ENCODE measurements at places on chromosomes 4 and X.

- DNase-seq: no peak
These were observed 107.5 kb downstream of the STK32B start for GRCh38 chr4:5158825-5159224.

GRCh38 chrX:13418126-13419097 lies 98.6 kb upstream of the ATXN3L start:
- no peak for DNase-seq

DNA sequence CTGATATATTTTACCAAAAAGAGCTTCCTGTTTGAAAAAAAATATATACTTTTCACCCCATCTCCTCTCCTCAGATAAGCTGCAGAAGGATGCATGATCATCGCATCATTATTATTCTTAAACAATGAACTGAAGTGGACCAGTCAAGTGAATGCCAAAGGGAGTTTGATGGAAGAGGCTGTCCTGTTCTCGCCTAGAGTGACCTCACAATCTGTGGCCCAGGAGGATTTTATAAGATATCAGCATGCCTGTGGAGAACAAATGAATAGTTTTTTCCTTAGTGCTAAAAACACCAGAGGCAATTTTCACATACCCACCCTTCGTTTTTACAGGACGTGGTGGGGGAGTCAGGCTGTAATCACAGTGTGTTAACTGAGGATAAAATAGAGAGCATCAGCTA lies 112.7 kb downstream of the USP46 start:
- no peak for DNase-seq

- no peak for DNase-seq
These were observed 12.1 kb downstream of the SNX25 start for GRCh38 chr4:185221491-185221890.

DNA sequence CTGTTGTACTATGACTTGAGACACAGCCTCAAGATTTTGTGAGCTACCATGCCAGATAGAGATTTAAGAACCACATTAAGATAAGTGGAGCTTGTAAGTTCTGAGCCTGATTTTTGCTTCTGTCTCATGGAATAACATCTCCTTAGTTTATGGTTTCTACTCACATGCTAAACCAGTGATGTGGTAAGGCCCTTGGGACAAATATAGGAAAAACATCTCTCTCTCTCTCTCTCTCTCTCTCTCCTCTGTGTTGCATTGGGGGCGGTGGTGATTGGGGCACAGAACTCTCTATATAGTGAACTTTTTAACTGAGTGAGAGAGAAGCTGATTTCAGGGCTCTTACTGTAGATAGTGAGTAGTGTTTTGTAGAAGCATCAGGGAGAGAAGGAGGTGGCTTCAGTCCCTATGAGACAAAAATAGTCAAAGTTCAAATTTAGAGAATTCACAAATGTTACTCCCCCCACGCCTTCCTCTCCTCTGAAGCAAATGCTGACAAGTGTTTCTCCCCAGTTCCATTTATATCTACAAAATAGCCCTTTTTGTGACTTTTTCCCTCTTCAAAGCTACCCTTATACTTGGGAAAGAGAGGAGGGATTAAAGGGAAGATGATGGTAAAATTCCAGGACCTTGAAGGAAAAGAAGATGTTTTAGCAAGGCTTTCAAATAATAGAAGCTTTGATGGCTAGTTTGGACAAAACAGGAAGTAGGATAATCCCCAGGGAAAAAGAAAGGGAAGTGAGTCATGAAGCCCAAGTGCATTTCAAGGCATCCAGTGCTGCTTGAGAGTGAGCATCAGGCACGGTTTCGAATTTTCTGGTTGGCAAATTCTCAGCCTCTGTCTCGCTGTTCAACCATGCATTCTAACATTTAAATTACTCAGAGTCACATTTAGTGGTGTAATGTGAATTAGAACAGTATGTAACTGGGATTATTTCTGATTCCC lies 134.3 kb upstream of the AP1S2 start:
- no peak for DNase-seq

- no peak for DNase-seq
These were observed at the start of gene MAGEC1 for GRCh38 chrX:141903400-141904155. TSS of gene MAGEC1 (plus strand) at chrX:141903894. CDS start at chrX:141905073, 1,179 bp downstream.

DNA sequence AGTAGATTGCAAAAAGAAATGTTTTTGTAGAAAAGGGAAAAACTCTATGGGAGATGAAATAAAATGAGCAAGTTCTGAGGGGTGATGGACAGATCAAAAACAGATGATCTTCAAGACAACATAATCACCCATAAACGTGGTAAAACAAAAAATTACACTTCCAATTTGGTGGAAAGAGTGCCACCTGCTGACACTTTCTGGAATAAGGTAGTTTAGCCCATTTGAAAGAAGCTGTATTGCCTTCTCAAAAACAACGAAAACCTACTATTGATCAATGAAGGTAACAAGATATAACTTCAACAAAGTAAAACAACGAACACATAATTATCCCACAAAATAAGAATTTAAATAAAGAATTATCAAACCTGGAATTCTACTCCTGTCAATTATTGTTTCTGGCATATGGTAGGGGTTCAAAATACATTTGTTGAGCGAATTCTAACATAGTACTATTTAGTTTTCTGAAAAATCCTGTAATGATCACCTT lies 2.5 kb downstream of the COQ2 start:
- DNase-seq: peak; percentile 66

DNA sequence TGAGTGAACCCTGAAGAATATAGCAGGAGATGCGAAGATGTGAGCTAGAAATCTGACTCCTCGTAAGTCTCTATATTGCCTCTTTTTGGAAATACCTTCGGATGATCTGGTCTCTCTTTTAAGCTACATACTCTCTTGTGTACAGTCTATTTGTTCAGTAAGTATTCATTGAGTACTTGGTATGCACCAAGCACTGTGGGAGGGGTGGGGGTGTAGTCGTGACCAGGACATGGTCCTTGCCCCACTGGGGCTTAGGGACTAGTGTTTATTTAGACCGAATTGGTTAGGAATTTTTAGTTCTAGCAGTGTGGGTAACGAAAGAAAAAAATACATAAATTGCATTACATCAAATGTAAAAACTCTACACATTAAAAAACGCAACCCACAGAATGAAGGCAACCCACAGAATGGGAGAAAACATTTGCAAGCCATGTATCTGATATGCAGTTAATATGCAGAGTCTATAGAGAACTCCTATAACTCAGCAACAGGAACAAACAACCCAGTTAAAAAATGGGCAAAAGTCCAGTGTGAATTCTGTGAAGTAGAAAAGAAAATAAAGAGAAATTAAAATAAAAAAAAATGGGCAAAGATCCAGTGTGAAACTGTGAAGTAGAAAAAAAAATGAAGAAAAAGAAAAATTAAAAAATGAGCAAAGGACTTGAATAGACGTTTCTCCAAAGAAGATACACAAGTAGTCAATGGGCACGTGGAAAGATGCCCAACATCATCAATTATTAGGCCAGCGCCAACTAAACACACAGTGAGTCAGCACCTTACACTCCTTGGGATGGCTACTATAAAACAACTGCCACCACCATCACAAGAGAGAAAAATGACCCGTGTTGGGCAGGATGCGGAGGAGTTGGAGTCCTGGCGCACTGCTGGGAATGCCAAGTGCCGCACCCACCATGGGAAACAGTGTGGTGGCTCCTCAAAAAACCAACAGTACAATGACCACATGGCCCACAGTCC lies 43.8 kb downstream of the RGS12 start:
- no peak for DNase-seq

DNA sequence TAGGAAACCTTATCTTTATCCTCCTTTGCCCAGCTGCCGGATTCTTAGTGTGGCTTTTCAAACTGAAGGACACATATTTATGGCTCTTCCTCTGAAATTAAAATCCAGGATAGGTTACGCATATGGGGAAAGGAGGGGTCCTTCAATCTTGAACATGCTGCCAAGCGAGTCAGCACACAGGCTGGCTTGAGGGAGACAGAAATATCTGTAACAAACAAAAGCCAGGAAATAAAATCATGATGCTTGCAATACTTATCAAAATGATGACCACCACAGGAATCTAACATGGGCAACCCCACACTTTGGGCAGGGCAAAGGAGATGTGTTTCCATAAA lies 196.4 kb upstream of the LDB2 start:
- DNase-seq: no peak

DNA sequence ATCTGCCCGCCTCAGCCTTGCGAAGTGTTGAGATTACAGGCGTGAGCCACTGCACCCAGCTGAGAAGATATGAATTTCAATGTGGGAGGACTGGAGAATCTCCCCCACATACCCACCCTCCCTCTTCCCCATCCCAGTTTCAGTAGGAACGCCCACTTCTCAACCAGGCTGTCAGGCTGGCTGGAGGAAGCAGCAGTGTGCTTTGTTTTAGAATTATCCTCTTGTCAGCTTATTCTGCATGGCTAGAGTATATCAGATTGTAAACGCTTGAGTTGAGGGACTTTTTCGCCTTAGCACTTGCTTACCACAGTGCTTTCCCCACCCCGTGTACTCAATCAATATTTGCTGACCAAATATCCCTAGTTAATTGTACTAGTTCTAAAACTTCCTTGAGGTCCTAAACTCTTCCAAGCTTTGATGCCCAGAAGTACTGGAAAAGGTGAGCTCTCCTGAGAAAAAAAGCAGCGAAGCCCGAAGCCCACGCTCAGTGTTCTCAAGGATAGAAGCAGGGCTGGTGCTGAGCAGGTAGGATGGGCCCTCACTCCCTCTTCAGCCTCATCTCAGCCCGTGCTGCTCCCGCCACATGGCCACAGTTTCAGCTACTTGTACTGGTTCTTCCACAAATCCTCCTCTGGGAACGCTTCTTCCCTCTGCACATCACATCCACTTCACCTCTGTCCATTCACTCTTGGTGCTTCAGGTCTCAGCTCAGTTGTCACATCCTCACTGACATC lies 7.3 kb upstream of the ARHGAP10 start:
- DNase-seq: no peak

GRCh38 chr4:182492423-182492822 lies 249.2 kb downstream of the TENM3 start:
- DNase-seq: no peak

- DNase-seq: no peak
These were observed 126.5 kb downstream of the KIT start for GRCh38 chr4:54784161-54784671.

DNA sequence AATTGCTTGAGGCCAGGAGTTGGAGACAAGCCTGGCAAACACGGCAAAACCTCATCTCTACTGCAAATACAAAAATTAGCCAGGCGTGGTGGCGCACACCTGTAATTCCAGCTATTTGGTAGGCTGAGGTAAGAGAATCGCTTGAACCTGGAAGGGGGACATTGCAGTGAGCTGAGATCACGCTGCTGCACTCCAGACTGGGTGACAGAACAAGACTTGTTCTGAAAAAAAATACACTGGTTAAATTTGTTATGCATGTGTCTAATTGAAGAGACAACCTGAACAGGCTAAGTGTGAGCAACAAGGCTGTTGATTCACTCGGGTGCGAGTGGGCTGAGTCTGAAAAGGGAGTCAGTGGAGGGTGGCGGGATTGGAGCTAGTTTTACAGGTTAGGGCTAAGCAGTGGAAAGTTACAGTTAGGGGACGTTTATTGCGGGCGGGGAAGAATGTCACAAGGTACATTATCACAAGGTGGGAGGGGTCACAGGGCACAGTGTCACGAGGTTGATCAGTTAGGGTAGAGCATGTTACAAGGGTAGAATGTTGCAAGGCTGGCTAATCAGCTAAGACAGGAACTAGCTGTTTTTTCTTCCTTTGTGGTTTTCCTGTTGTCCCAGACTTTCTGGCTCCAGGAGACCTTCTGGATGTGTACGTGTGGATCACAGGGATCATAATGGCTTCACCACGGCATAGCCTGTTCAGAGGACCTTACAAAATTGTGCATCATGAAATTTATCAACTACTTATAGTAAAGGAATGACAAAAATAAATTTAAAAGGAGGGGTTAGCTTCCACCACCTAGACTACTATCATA lies 115.8 kb downstream of the NAA11 start:
- DNase-seq: no peak

- peak; percentile 15 for DNase-seq
These were observed 243.8 kb upstream of the JADE1 start for GRCh38 chr4:128565565-128566186.

- DNase-seq: no peak
These were observed 265.4 kb upstream of the MAGEB18 start for GRCh38 chrX:25872786-25873185.

- DNase-seq: no peak
These were observed 189.4 kb downstream of the MAB21L2 start for GRCh38 chr4:150771382-150771781.

GRCh38 chrX:49977319-49978090 lies 55.1 kb downstream of the CLCN5 start:
- no peak for DNase-seq

DNA sequence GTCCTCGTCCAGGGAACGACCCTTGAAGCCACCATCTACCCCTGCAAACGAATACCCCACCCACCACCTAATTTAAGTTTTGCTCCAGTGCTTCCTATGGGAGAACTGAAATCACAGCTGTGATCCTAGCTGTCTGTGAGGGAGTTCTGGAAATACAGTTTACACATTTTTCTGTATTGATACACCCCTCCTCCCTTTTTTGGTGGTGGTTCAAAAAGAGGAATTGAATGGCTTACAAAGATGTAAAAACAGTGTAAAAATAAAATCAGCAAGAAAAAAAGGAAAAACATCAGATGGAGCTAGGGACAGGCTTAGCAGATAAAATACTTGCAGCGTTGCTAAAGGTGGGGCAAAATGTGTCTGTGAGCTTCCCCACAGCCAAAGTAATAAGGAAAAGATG lies 86.6 kb downstream of the SORCS2 start:
- DNase-seq: no peak

DNA sequence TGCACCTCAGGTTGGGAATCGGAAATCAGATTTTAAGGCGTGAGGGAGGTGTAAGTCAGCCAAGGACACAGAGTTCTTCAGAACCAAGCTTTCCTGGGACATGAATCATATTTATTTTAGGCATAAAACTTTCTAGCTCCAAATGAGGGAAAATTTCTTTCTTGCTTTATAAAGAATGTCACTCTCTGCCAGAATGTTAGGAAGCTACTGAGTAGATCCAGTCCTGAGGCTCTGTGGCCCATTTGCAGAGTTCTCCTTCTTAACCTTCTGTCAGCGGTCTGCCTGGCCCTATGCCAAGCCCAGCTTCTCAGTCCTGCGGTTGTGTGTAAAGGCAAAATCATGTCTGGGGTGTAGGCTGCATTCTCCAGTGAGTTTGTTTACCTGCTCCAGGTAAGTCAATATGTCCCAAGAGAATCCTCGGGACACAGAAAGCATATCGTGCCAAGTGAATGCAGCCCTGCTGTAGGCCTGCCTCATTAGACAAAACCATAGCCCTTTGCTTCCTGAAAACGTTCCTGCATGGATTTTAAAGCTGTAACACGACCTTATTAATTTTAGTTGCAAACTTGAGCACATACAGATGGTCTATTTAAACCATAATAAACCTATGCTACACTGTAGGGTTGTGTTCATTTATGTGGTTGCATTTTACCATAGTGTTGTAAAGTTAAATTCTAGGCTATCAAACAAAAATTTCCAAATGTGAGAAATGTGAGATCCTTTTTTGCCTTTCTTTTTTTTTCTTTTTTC lies 29.2 kb upstream of the CCNI start:
- DNase-seq: no peak

DNA sequence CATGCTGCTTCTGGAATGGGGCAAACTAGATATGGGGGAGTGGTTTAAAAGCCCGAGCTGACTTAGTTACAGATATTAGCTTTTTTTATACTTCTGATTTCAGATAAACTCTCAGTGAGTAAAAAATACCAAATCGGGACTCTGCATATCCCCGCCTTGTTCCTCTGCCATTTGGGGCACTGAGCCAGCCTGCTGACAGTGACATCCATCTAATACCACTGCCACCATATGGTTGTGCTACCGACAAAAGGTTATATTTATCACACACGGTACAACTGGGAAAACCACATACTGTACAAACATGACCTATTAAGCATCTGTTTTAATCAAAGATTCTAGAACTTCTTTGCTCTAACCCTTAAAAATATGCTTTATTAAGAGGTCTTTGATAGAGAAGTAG lies 78.7 kb downstream of the GALNT7 start:
- no peak for DNase-seq

GRCh38 chr4:154593868-154594267 lies 3.3 kb upstream of the FGA start:
- no peak for DNase-seq
